ENCODE measurements at places on chromosomes 1 and 21.
A peak's percentile ranks its signal among the peaks of the same experiment; 100 is the strongest.

GRCh38 chr1:59752556-59753414, 62.0 kb upstream of the HOOK1 start:
- DNase-seq, result no peak

- DNase-seq, result no peak
These were observed 72.3 kb upstream of the ERG start for GRCh38 chr21:38570596-38570995.

DNA sequence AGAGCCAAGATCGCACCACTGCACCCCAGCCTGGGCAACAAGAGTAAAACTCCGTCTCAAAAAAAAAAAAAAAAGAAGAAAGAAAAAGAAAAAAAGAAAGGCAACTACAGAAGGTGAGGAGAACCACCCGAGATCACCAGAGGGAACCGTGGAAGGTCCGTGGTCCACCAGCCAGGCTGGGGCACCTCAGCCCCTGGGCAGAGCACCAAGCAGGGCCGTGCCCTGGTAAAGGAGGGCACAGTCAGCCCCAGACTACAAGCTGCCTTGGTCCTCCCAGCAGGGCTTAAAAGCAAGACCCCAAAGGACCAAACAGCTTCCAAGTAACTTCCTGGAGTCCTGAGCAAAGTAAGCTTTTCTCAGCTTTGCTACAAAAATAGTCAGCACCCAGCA, 8.8 kb upstream of the SAMD11 start:
- no peak for DNase-seq

DNA sequence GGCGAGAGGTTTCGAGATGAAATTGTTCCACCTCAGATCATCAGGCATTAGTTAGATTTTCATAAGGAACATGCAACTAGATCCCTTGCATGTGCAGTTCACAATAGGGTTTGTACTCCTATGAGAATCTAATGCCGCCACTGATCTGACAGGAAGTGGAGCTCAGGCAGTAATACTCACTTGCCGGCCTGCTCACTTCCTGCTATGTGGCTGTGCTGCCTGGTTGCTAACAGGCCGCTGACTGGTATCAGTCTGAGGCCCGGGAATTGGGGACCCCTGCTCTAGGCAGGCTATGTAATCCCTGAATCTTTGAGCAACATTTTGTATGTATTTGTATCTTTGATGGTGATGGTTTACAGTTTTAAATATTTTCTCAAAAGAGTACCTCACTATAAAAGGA, 32.5 kb downstream of the XKR8 start:
- no peak for DNase-seq

DNA sequence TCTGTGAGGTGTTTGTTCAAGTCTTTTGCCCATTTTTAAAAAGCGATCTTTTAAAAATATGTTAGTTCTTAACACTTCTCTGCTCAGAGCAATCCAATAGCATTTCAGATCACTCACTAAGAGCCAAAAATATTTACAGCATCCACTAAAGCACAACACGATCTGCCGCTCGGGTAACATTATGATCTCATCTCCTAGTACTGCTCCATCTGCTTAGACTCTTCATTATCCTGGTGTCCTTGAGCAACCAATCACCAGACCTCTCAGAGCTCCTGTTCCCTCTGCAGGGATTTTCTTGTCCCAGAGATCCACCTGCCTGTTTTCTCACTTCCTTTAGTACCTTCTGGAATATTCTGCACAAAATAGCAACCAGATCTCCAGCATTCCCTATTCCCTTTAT, 235.3 kb upstream of the ESRRG start:
- DNase-seq, result no peak

DNA sequence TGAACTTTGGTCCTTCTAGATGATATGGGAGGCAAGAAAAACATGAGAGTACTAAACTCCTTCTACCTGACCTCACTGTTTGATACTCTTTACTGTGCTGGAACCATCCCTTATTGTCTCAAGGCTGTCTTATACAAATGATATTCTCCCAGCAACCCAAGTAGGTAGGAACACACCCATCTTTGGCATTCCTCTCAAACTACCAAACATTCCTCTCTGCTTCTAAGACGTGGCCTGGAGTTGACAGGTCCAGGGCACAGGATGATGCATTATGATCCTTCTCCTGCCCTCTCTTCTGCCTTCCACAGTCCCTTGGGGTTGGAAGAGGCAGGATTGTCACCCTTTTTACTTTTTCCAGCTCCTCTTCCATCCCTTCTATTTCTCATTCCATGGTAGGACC, 90.5 kb downstream of the SPATA17 start:
- DNase-seq, result no peak

DNA sequence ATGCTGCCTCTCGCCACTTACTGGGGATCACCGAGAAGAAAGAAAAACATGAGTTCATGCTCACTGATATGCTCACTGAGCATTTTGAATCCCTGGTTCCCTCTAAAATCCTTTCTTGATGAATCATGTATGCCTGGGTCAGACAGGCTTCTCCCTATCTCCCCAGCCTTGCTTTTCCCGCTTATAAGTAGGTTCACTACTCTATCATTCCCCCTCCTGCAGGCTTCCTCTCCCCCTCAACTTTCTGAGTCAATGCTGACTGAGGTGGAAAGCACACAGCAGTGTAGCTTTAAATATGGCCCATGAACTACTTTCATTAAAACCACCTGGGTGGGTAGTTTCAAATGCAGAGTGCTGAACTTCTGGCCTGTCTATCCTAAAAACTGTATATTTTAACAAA, 41.7 kb downstream of the FMO4 start:
- DNase-seq, result no peak

DNA sequence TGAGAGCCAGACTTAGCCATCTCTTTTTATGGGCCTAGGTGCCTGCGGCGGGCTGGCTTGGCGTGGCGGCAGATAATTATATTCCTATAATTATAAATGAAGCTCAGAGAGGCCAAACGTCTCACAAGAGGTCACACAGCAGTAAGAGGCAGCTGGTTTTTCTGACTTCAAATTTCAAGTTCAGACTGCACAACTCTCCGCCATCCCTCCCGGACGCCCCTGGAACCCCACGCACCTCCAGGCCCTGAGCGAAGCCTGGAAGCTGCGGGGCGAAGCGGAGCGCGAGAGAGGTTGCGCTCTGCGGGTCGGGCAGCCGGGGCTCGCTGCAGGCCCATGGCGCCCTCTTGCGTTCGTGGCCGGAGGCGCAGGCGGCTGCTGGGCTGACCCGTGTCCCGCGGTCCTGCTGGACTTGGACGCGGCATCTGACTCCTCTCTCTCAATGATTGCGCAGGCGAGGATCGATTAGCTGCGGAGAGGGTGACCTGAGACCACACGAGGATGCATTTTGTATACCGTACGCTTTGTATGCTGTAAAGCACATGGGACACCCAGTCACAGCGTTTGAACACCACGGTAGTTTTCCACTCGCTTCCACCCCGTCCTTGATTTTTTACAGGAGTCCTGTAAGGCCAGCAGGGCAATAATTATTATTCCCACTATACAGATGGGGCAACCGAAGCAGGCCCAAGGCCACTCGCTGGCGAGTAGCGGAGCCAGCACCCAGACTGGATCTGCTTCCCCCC, 272.7 kb downstream of the FOXD2 start:
- no peak for DNase-seq

- DNase-seq, result no peak
These were observed 91.2 kb upstream of the SLC45A1 start for GRCh38 chr1:8226747-8227146.

DNA sequence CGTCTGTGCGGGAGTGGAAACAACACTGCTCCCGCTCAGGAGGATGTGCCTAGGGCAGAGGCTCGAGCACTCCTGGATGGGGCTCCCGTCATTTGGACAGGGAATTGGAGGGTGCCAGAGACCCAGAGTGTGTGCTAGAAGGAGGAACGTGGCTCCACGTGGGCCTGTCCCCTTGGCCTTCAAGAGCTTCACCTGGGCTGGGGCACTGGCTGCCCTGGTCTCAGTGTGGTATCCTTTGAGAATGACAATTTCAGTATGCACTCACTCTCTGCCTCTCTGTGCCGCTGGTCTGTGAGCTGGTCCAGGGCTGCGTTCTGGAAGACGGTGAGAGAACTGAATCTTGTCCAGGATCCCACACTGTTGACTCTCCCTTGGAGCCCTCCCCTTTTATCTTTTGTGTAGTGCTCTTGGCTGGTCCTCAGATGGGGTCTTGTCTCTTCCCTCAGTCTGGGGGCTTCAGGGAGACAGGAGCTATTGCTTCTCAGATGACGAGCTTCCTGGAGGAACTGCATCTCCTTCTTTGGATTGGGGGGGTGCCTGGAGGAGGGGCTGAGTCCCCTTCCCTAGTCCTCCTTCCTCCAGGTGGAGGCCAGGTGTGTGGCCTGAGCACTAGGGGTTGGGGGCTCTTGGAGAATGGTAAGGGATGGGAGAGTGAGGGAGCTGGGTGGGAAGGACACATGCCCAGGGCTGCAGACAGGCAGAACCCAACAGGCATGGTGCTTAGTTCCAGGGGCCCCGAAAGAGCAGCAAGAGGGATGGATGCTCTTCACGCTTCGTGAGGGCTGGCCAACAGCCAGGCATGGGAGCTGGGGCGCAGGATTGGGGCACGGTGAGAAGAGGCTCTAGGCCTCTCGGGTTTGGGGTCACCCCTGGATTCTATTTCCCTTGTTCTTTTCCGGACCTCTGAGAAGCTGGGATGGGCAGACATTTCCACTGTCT, 14.8 kb upstream of the ETV3L start:
- no peak for DNase-seq

- no peak for DNase-seq
These were observed 274.4 kb downstream of the MATN1 start for GRCh38 chr1:30449003-30449402.

GRCh38 chr1:209527372-209527771, 56.1 kb upstream of the CAMK1G start:
- DNase-seq, result no peak

- no peak for DNase-seq
These were observed 17.6 kb upstream of the ALX3 start for GRCh38 chr1:110087812-110088738.

GRCh38 chr1:38820860-38821259, 38.7 kb downstream of the RRAGC start:
- DNase-seq, result no peak

DNA sequence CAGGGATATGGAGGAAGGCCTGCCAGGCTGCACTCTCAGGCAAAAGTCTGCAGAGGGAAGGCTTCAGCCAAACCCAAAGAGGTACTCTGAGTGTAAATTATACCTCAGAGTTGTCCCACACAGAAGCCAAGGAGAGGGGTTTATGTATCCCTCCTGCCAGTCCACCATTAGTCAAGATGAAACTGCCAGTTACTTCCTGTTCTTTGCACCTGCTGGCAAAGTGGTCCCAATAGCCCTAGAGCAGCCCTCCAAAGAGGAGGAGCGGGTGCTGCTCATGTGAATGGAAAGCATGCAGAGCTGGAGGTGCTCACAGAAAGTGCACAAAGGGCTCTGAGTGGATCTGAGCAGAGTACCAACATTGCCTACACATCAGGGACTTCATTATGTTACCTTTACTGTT, 37.1 kb upstream of the MCOLN3 start:
- DNase-seq, result no peak

DNA sequence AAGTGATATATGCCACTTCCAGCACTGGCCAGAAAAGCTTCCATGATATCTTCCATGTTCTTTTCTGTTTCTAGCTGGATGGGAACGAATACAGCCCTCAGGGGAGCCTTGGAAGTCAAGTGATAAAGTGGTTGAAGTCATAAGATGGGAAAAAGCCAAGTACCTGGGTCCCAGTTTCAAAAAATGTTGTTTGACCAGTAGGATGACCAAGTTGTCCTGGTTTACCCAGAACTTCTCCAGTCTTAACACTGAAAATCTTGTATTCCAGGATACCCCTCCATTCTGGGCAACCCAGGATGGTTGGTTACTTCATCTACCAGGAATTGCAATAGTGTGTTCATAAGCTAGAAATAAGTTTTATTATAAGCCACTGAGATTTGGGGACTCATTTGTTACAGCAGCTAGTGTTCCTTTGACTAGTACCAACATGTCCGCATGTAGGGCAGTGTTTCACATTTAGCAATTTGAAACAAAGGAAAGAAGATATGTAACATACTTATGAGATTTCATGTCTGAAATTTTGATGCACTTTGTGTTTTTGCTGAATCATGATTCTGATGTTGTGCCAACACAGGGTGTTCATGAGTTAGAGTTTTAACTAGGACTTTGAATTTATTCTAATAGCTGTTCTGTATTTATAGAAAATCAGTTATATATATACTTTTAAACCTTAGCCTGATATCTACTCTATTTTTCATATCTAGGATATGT, 139.9 kb downstream of the TPR start:
- no peak for DNase-seq

- DNase-seq, result no peak
These were observed 87.1 kb upstream of the LYST start for GRCh38 chr1:235953801-235954200.

DNA sequence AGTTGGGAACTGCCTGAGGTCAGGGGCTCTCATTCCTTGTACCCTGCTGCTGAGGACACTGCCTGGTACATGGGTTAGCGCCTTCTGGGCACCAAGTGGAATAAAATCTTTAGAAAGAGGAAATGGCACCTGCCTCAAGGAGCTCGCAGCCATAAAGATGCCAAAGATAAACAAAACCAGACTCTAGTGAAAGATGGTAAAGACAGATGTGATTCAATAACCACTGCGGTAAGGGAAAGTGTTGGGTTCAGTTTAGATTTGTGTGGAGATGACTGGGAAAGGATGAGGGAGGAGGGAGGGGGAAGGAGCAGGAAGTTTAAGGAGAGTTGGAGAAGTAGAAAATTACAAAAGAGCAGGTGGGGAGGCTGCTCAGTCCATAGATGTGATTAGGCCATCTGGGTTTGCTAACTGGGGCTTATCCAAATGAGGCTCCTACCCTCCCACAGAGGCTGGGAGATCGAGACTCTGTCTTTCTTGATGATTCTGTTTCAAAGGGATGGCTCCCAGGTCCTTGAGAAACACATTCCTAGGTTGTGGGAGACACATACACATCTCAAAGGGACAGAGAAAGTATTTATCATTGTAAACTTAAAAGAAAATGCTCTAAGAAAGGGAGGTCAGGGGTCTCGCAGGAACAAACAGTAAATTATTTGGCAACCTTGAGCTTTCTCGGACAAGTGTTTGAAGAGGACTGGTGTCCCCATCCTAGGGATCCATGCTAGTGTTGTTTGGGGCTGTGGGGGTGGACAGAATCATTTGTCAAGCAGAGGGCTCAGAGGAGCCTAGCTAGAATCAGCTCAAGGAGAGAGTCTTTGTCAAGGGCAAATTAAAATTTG, 65.7 kb upstream of the MORC3 start:
- DNase-seq, result peak; percentile 33

DNA sequence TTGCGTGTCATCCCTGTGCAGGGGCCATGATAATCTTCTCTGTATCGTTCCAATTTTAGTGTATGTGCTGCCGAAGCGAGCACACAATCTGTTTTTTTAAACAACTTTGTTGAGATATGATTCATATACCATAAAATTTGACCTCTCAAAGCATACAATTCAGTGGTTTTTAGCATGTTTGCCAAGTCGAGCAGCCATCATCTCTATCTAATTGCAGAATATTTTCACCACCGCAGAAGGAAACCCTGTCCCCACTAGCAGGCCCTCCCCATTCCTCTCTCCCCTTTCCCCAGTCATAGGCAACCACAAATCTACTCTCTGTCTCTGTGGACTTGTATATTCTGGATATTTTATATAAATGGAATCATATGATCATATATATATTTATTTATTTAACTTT, 78.7 kb upstream of the TINAGL1 start:
- no peak for DNase-seq

All from iPS DF 19.7 (cell line).